ENCODE measurements at places on chromosomes 1 and 21.

GRCh38 chr21:36539434-36540150 lies 59.7 kb upstream of the CLDN14 start:
- DNase-seq, result no peak

GRCh38 chr1:51433269-51433971 lies 85.6 kb downstream of the EPS15 start:
- no peak for DNase-seq

GRCh38 chr21:34606621-34607020 lies 8.3 kb downstream of the RCAN1 start:
- no peak for DNase-seq

DNA sequence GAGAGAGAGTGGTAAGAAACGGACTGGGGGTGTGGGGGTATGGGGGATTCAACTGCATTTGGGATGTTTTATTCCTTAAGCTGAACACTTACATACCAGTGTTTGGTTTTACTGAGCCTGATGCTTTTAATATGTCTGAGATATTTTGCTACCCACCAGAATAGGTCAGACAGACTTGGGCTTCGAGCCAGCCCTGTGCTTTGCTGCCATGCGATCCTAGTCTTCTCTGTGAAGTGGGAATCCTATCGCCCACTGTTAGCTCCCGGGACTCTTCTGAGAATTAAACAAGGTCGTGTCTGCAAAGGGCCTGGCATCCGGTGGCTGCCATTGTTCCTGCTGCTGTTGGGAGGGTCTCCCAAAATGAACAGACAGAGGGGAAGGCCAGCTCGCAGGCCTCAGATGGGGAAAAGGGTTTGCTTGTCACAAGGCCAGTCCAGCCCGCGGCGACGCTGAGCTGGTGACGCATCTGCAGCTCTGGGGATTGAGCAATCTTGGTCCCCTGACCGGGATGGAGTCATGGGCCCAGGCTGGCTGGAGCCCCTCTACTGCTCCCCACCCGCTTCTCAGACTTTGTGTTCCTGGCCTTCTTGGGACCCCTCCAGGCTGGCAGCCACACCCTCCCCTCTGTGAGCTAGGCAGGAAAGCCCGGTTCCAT lies 26.9 kb upstream of the ECE1 start:
- no peak for DNase-seq

GRCh38 chr1:183228347-183229220 lies 42.5 kb downstream of the LAMC2 start:
- DNase-seq, result no peak

DNA sequence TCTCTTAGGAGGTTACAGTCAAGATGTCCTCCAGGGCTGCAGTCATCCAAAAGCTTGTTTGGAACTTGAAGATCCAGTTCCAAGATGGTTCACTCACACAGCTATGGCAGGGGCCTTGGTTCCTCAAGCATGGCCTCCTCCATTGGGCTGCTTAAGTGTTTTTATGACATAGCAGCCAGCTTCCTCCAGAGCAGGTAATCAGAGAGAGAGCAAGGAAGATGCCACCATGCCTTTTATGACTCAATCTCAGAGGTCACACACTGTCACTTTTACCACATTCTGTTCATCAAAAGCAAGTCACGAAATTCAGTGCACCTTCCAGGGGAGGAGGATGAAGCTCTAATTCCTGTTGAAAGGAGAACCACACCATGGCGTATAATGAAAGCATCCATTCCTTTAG lies 17.1 kb downstream of the ELAPOR1 start:
- DNase-seq, result no peak

DNA sequence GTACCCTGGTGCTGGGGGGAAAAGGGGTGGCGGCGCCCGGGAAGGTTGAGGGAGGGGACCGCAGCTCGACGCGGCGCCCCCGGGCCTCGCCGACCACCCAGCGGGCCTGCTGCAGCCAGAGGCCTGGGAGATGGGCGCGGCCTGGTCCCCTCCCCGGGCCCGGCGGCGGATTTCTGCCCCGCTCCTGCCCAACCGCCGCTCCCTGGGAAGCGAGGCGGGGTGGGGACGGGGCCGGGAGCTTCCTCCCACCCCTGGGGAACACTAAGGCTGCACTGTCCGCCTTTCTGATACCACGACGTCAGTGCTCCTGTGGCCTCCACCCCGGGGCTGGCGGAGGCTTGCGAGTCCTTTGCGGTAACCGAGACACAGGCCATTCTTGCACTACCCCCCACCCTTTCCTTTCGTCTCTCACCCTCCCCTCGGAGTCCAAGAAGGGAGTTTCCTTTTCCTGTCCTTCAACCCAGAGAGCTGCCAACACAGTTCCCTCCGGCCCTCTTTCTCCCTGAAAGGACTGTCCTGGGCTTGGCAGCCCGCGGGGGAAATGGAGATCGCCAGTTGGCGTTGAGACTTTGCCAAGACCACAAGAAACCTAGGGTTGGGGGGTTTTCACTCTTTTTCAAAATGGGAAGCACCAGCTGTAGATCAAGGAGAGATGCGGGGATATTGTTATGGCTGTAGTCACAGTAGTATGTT lies 742 bp downstream of the SH3GLB1 start:
- peak; percentile 3 for DNase-seq

DNA sequence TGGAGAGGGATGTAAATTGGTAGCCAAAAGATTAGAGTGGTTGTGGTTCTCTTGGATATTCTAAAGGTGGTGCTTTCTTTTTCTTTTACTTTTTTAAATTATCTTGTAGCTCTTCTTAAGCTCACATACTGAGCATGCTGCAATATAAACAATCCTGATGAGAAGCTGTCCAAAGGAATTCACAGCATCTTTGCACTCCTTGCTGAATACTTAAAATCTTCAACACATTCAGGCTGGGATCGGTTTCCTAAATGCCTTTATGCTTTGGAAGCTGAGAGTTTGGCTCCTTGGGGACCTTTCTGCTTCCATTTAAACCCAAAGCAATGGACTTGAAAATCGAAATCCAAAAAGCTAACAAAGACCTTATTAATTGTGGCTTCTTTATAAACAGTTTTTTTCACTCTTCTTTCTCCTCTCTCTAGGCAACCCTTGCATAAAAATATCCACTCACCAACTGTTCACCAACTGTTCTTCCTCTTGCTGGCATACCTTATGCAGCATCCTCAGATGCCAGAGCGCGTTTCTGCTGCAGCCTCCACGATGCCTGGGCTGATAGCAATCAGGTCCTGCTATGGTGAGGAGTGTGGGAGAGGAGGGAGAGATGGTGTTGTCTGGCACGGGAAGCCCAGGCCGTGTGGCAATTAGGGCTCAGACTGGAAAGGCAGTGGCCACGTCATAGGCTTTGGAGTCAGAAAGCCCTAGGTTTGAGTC lies 535.8 kb upstream of the DAB1 start:
- DNase-seq, result no peak

- DNase-seq, result no peak
These were observed 43.0 kb downstream of the PLXNA2 start for GRCh38 chr1:208201229-208201628.

GRCh38 chr1:66757722-66758240 lies 5.5 kb downstream of the DYNLT5 start:
- DNase-seq, result no peak

DNA sequence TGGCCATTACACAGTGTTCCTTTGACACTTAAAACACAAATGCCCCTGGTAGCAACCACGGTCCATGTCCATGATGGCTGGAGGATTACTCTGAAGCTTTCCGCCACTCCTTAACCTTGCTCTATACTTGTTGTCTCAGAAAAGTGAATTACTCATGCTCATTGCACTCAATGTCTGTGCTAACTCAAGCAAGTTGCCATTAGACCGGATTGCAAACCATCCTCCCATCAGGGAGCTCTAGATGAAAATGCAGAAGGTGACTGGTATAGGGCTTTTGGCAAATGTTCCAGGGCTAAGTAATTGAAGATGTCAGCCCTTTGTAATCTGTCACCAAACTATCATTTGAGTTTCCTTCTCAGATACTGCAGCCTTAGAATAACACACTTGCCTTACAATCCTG lies 1288.3 kb upstream of the B3GALT2 start:
- no peak for DNase-seq

DNA sequence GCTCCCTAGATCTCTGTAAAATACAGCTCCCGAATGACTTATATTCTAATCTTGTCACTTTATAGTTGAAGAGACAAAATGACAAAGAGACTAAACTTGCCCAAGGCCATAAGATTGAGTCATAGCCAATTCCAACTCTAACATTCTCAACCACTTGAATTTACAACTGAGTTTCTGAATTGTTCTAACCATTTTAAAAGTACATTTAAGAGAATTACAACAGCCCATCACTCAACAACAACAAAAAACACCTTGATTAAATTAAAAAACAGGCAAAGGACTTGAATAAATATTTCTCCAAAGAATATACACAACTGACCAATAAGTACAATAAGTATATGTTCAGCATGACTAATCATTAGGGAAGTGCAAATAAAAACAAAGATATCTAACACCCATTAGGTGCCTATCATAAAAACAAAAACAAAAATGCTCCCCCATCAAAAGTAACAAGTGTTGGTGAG lies 8.7 kb upstream of the ADCY10 start:
- DNase-seq, result no peak

GRCh38 chr1:25747046-25747719 lies 52.8 kb upstream of the SELENON start:
- no peak for DNase-seq

- DNase-seq, result no peak
These were observed 24.7 kb upstream of the POGK start for GRCh38 chr1:166814611-166815010.

- no peak for DNase-seq
These were observed 463 bp upstream of the PRRC2C start for GRCh38 chr1:171484760-171485374.

- no peak for DNase-seq
These were observed 164.3 kb downstream of the KIF26B start for GRCh38 chr1:245319094-245319493.

DNA sequence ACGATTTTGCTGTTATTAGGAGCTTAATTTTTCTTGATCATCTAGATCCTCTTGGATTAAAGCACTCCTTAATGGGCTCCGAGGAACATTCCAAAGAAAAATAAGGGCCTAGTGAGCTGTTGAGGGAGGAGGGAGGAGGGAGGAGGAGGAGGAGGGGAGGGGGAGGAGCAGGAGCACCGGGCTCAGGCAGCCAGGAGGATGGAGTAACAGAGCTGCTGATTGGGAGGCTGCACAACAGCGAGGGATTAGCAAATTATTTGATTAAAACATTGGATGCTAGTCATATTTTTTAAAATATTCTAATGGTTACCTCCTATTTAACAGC lies 302.1 kb upstream of the RRP15 start:
- DNase-seq, result no peak

GRCh38 chr1:234498448-234499118 lies 19.6 kb upstream of the TARBP1 start:
- DNase-seq, result no peak

DNA sequence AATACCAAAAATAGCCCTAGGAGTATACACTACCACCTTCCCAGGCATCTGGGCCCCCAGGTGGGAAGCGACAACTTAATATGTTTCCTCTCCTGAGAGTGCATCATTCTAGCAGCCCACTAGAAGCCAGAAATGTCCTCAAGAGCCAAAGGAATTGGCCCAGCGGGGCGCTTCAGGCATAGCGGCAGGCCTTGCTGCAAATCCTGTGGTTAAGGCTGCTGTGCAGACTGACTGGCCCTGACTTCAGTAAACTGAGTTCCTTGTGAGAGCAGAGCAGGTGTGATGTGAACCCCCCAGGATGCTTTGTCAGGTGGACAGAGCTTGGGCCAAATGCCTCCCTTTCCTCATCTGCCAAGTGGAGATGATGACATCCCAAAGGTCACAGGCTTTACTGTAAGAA lies 29.7 kb upstream of the LDLRAP1 start:
- DNase-seq, result no peak

- no peak for DNase-seq
These were observed 9.7 kb downstream of the KIF14 start for GRCh38 chr1:200610846-200611245.

DNA sequence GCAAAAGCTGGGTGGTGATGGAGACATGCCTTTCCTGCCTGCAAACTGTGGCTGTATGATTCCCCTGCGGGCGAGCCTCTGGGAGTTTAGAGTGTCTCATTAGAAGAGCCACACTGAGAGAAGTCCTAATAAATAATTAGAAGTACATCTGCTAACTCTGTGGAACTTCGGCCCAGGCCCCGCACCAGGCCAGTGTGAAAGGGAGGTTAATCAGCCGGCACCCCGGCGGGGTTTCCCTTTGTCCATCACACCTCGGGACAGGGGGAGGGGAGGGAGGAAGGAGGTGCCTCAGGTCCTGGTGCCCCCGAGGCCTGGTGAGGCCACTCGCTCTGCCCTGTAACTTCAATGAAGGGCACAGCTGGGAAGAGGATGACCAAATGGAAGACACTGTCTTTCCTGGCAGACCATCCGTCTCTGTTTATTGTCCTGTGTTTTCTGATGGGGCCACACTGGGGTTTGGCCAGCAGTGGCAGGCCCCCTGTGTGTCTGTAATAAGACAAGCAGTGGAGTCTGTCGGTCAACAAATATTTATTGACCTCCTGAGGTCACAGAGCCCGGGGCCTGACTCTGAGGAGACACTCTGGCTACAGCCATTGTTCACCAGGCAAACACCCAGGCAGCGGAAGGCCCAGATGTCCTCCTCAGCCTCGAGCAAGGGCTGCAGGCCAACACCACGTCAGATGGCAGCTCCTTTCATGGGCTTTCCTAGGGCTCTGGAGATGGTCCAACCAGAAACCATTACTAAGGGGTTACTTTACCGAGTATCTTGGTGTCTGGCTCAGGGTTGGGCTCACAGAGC lies 267.5 kb upstream of the RAB4A start:
- DNase-seq, result no peak

- DNase-seq, result no peak
These were observed 65.1 kb upstream of the JUN start for GRCh38 chr1:58848818-58849411.

DNA sequence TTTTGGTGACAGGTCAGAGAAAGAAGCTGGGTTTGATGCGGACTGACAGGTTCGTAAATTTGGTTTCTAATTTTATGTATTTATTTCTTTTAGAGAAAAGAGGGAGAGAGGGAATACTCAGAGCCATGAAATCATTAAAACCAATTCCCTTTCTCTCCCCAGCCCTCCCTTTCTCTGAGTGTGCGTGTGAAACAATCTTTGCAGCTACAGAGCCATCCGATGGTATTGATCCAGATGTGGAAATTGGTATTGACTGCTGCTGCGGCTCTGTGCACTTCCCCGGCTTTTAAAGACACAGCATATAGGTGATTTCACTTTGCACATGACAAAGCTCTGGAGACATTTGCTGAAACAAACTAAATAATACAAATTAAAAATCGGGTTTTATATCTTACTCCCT lies 42.4 kb upstream of the PBX1 start:
- DNase-seq, result no peak

DNA sequence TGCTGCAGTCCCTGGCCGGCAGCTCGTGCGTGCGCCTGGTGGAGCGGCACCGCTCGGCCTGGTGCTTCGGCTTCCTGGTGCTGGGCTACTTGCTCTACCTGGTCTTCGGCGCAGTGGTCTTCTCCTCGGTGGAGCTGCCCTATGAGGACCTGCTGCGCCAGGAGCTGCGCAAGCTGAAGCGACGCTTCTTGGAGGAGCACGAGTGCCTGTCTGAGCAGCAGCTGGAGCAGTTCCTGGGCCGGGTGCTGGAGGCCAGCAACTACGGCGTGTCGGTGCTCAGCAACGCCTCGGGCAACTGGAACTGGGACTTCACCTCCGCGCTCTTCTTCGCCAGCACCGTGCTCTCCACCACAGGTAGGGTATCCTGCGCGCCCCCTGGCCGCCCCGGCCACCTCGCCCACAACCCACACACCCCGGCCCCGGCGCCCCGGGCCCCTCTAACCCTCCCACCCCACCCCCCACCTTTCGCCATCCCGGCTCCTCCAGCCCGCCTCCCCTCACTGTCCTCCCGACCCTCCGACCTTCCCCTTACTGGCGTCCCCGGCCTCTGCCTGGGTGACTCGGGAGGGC lies 352 bp downstream of the KCNK1 start:
- DNase-seq, result no peak

Measured in activated naive CD8-positive, alpha-beta T cell treated with anti-CD3 and anti-CD28 coated beads, Interleukin-2, amount 50 U/mL, for 16 hours (primary cell).